ENCODE measurements at places on chromosomes 4 and X. TPM values are rescaled to one million over a fixed set of nuclear protein-coding genes. Genes with fewer than 3 reads are reported as not detected.

- H3K36me3 ChIP-seq: no peaks in the 10 kb centered on the region
Observed at GRCh38 chr4:171035909-171036308, 777.3 kb upstream of the GALNTL6 start.

NPFFR2 gene
- not detected for total RNA-seq

CT45A10 gene
- not detected for total RNA-seq

DNA sequence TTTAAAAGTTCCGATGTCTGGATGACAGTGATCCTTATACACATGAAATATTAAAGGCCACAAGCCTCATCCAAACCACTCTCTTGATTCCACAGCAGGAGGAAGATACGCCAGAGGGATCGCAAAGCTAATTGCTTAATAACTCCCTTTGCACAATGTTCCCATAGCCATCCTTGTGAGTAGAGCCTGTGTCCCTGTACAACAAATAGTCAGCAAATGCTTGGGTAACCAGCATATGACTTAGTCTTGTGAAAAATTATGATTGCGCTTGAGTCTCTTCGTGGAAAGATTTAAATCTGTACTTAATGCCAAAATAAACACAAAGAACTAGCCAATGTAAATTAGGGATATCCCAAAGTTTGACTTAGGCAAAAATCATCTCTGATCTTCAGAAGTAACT is 31.5 kb downstream of the SLC9A7 start:
- no peaks in the 10 kb centered on the region for H3K27me3 ChIP-seq
- no peaks in the 10 kb centered on the region for H3K36me3 ChIP-seq
- no peak overlapping the region for H3K27ac ChIP-seq
- no peak for DNase-seq
- no peaks in the 10 kb centered on the region for H3K4me1 ChIP-seq

DNA sequence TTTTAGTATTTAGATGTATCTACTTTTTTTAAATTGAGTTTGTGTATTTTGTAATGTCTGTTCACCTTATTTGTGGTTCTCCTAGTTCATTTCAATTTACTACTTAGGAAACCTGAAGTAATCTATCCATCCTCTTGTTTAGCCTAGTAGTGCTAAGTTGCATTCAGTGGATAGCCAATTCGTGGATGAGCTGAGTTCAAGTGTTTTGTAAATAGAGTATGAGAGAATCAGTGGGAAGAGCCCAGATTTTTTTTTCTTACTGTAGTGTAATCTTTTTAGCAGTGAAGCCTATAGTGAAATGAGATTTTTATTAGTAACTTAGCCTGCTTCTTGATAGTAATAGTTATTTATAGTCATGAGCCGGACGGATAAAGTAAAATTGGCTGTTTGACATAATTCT is 21.7 kb downstream of the STAG2 start:
- H3K4me1 ChIP-seq: no peaks in the 10 kb centered on the region
- DNase-seq: no peak
- no peak overlapping the region for H3K27ac ChIP-seq
- H3K36me3 ChIP-seq: no peaks in the 10 kb centered on the region

- no peak overlapping the region for H3K4me3 ChIP-seq
- H3K27me3 ChIP-seq: no peaks in the 10 kb centered on the region
- H3K36me3 ChIP-seq: no peaks in the 10 kb centered on the region
- no peak for DNase-seq
Observed at GRCh38 chr4:152807294-152807829, 27.6 kb downstream of the ARFIP1 start.
